8988T (cell line): ENCODE measurements at places on chromosomes 7 and 10.

GRCh38 chr10:69863580-69863979 is 61.9 kb downstream of the COL13A1 start:
- DNase-seq, result no peak

- DNase-seq, result no peak
Observed at GRCh38 chr10:129716211-129716681, 247.8 kb downstream of the EBF3 start.

DNA sequence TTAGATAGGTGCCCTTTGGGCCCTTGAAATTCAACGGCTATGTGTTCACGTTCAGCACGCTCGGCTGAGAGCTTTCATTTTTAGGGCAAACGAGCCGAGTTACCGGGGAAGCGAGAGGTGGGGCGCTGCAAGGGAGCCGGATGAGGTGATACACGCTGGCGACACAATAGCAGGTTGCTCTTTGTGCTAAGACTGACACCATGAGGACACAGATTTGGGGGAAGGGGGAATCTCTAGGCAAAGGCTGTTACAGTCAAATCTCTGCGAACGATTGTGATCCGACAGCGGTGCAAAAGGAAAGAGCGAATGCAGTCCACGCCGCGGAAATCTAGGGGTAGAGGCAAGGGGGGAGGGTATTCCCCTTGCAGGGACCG is 667 bp downstream of the KLLN start:
- DNase-seq, result no peak

DNA sequence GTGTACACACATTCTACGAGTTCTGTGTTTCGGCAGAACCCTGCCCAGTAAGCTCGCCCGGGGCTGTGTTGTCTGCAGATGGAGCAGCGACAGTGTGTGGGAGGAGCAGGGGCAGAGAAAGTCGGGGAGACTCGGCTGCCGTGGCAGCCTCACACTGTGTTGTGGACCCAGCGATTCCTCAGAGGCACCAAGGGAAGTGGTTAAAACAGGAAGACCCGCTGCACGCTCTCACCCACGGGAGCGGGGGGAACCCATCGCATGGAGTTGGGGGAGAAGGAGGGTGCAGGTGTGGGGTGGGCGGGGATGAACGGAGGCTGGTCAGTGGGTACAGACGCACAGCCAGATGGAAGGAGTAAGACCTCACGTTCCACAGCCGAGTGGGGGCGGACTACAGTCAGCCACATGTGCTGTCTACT is 250.2 kb downstream of the ELFN1 start:
- no peak for DNase-seq

DNA sequence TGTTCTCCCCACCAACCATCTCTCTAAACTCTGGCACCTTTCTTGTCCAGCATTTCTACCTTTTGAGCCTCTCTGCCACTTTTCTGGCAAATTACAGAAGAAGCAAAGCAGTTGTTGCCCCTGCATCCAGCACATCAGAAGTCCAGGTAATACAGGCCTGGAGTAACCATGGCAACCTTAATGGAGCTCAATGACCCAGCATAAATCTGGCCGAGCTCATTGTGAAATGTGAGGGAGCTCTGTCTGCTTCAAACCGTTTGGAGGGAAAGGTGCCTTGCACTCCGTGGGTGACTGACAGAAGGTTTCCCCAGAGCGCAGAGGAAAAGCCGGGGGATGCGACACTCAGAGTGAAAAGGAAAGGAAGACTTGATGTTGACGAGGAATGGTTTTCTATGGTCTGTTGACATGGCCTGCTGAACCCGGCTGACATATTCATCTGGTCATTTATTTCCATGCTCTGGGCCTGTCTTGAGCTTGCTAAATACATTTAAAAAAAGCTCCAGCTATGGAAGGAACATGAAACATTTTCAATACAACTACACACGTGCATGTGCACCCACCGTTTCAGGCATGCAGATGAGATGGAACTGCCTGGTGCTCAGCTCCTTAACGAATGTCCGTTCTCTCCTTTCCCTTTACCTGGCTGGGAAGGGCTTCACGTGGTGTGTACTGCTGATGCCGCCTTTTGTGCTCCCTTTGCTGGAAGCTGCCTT is 74.9 kb downstream of the ADRA2A start:
- no peak for DNase-seq

- DNase-seq, result no peak
Observed at GRCh38 chr10:23001901-23002516, 74.2 kb downstream of the ARMC3 start.

DNA sequence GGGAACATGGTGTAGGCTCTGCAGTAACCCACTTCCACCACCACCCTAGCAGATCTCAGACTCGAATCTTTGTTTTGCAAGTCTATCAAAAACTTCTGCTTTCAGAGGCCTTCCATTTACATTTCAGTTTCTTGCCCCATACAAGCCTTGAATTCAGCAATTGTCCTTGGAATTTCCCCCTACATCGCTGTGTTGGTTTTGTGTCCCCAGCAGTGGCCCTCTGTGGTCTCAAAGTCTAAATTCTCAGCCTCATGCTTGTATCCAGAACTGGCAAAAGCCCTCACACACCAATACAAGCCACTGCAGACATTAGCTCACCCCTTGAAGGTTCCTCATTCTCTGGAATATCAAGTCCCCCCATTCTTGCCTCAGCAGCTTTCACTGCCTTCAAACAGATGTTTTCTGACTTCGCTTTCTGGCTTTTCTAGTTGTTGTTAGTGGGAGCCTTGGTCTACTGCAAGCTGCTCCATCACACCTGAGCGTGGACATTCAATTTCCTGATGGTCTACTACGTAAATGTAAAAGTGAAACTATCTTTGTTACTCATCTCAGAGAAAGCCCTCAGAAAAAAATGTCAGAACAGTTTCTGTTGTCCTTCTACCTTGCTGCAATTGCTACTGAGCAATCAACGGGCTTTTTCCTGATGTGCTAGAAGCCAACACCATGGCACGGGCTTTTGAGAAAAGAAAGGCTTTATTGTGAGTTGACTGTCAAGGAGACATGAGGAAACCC is 1.8 kb upstream of the NUB1 start:
- DNase-seq, result no peak

GRCh38 chr7:95229301-95229700 is 95.0 kb downstream of the PON1 start:
- DNase-seq, result no peak

DNA sequence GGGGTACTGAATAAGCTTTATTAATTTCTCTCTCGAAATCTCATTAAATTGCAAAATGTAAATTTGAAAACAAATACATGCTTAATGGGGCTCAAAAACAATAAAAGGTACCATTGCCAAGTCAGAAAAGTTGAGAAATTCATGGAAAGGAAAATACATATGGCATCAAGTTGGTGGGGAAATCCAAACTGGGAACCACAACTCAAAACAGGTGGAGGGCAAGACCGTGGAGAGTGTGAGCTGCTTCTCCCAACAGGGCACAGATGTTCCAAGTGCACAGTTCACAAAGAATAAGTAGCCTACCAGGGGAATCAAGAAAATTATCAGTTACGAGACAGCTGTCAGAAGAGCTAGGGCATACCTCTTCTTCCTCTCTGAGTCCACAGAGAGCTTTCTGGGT is 26.6 kb downstream of the MKX start:
- DNase-seq, result no peak

DNA sequence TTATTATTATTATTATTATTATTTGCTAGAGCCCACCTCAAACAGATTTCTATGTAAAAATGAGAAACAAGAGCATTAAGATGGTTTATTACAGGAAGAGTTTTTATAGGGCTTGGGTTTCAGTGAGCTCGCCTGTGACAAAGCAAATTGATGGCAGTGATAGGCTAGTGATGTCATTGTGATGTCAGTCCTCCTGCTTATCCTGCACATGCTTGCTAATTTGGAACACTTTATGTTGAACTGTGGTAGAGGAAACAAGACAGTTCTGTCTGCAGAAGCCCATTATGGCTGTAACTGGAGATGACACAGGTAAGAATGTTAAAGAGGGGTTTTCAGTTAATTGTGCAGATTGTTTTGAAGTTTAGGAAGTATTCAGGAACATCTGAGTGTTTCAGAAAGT is 68.3 kb downstream of the CREM start:
- DNase-seq, result no peak

- no peak for DNase-seq
Observed at GRCh38 chr7:27196287-27196767, 3.6 kb downstream of the HOXA13 start.

DNA sequence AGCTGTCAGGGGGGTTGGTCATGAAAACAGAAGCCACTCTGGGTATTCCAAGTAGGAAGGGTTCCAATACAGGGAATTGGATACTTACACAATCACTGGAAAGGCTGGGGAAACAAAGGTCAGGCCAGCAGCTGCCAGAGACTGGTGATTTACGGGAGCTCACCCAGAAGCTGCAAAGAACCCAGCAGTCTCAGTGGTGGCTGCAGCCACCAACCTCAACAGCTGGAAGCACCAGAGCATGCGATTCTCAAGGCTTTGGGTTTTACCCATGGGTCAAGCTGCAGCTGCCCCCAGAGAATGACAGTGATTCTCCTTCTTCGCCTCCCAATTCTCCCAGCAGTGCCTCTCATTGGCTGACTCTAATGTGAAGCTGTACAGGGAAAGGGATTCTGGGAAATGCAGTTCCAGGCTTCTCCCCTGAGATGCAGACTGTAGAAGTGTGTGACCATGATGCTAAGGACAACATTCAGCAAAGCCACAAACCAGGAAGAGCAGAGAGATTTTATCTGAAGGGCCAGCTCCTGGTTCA is 107.2 kb upstream of the TCF7L2 start:
- no peak for DNase-seq

- no peak for DNase-seq
Observed at GRCh38 chr7:114426824-114427223, 12.2 kb downstream of the FOXP2 start.

GRCh38 chr7:106568680-106569499 is 92.1 kb downstream of the CCDC71L start:
- DNase-seq, result no peak

DNA sequence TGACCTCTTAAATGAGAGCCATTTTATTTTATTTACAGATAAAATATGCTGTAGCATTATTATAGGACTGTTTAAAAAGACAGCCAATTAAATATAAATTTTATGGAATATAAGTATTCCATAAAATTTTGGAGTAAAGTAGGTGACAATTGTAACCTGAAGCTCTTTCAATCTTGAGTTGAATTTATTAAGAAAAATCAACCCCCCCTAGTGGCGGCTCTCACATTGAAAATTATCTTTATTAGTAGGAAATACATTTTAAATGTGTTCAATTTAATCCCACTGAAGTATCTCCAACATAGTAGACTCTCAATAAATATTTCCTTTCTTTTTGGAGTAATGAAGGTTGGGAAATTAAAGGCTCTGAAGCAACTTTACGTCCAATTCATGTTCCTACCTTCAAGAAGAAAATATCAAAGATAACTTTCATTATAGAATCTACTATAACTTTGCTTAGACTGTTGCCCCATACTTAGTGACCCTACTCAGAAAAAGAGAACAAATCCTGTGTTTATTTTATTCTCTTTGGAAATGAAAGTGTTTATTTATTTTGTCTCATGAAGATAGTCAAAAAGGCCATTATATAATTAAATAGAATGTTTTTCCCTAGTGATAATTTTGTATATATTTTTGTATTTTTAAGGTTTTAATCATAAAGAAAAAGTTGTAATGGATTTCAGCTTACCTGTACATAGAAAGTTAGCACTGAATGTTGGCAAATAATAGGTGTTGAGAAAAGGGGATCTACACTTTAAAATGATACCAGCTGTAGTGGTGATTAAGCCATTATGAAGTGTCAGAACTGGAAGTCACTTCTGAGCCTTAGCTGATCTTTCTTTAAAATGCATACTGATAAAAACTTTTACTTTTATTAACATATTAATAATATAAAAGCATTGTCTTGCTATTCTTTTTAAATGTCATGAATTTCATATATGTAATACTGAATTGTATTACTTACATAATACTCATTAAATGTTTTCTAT is 3.3 kb downstream of the AHR start:
- no peak for DNase-seq

DNA sequence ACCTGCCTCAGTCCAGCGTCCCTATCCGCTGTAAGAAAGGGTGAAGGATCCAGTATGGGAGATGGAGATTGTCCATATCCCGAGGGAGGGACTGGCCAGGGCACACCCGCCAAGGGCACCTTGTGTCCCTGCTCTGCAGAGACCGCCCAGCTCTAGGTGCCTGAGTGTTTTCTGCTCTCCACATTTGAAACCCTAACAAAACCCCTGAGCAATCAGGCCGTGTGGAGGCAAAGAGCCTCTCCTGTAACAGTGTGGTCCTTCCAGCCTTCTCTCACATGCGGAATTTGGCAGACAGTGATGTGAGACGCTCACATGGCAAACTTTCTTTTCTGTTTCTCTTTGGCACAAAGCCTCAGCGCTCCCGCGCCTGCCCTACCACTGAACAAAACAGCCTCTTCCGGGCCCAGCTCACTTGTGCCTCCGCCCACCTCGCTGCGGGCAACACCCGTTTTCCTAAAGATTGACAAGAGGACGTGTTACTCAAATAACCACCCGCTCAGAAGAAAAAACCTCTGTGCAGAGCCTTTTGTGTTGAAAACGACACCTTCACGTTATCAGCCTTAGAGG is 514.8 kb downstream of the DNAJB6 start:
- DNase-seq, result no peak

- DNase-seq, result no peak
Observed at GRCh38 chr7:46032942-46033341, 111.9 kb upstream of the IGFBP3 start.

DNA sequence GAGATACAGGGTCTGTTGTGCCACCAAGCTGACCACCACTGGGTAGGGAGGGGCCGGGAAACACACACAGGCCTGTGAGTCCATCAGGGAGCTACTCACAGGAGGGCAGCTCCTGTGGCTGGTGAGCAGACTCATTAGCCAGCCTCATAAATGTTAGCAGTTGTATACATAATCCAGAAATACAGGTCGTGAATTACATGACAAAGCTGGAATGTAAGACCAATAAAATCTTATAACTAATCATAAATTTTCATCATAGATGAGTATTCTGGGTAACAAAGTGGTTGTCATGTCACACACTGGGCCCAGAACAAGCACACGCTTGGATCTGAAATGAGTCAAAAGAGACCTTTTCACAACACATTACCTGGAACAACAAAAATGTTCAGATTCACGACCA is 642.6 kb upstream of the AUTS2 start:
- no peak for DNase-seq
